ENCODE measurements at places on chromosomes 6 and 20.

GRCh38 chr20:11296221-11296620, 621.5 kb upstream of the BTBD3 start:
- no peak for DNase-seq

DNA sequence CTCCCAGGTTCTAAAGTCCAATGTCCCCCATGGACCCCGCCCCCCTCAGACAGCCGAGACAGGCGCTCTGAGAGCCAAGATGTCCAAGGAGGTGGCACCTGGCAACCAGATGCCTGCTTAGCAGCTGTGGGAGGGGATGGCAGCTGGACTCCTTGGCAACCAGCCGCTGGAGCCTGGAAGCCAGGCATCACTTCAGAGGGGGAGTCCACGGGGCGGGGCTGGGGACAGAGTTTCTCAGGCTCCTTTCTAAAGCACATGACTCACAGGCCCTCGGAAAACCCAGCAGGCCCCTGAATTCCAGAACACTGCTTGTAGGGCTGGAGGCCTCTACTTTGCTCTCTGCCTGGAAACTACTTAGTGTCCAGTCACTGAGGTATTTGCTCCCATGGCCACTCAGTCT, 51.5 kb downstream of the PREX1 start:
- no peak for DNase-seq

GRCh38 chr6:515267-515666, 123.7 kb downstream of the IRF4 start:
- no peak for DNase-seq

- no peak for DNase-seq
These were observed 150.3 kb downstream of the LINC00237 start for GRCh38 chr20:20955892-20956291.

- DNase-seq: no peak
These were observed 809.7 kb downstream of the MAFB start for GRCh38 chr20:39879296-39879695.

- no peak for DNase-seq
These were observed 68.5 kb downstream of the TMEM200A start for GRCh38 chr6:130434174-130434873.

- DNase-seq: no peak
These were observed 122.8 kb downstream of the ALDH8A1 start for GRCh38 chr6:134826889-134827737.

DNA sequence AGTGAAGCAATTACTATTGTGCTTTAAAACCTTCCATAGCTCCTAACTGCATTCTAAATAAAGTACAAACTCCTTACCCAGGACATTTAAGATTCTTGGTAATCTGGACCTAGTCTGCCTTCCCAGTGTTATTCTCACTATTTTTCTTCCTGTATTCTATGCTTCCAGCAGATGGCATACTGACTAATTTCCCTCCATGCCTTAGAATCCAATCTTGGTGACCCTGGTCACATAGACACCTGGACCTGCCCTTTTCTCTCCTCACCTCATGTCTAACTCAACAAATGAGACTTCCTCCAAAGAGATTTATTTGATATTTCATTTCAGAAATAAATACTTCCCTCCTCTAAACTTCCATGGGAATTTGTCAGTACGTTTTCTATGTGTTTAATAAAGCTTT, 25.8 kb downstream of the ROS1 start:
- no peak for DNase-seq

- no peak for DNase-seq
These were observed 56.5 kb upstream of the RNF144B start for GRCh38 chr6:18330548-18331081.

GRCh38 chr6:10305790-10306415, 109.0 kb downstream of the TFAP2A start:
- DNase-seq: no peak

- no peak for DNase-seq
These were observed 13.7 kb downstream of the KIF3B start for GRCh38 chr20:32291166-32291565.

DNA sequence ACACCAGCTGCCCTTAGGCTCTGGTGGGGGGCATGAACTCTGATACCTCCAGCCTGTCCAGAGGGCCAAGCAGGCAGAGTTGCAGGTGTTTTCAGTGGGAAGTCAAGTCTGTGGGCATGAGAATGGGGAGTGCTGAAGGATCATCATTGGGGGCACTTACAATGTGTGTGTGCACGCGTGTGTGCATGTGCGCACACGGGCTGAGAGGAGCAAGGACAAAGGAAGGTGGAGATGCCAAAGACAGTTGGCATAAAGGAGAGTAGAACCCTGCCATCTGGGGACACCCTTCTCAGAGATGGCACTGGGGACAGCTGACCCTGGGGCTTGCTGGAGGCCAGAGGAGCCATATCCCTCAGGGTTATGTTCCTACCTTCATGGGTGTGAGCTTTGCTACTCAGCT, 408.4 kb upstream of the CHD6 start:
- no peak for DNase-seq
